WTC11 (cell line): ENCODE measurements at places on chromosomes 2 and 18.

GRCh38 chr2:187783446-187783845, 229.2 kb upstream of the TFPI start:
- no peak for DNase-seq

DNA sequence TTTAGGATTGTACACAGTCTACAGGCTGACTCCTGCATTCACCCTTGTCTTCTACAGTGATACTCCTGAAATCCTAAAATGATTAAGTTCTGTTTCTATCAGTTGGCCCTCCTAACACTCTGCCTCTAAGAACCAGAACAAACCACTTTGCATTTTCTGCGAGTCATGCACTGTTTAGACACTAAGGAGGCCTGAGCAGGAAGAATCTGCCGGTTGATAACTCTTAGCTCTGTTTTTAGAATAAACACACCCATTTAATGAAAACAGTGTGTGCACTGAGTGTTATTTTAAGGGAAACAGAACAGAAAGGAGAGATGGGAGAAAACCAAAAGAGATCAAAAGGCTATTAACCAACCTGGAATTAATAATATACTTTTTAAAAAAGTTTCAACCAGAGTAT, 22.9 kb upstream of the SSB start:
- DNase-seq = no peak

DNA sequence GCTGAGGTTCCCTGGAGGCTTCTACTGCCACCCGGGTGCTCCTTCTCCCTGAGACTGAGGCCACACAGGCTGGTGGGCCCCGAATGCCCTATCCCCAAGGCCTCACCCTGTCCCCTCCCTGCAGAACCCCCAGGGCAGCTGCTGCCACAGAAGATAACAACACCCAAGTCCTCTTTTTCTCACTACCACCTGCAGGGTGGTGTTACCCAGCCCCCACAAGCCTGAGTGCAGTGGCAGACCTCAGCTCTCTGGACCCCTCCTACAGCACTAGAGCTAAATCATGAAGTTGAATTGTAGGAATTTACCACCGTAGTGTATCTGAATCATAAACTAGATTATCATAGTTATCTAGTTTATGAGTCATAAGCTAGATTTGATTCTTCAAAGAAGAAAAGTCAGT, 7.3 kb upstream of the CENPA start:
- no peak for DNase-seq

- DNase-seq = peak; percentile 47
Observed at GRCh38 chr2:58553937-58554336, 312.8 kb upstream of the FANCL start.

DNA sequence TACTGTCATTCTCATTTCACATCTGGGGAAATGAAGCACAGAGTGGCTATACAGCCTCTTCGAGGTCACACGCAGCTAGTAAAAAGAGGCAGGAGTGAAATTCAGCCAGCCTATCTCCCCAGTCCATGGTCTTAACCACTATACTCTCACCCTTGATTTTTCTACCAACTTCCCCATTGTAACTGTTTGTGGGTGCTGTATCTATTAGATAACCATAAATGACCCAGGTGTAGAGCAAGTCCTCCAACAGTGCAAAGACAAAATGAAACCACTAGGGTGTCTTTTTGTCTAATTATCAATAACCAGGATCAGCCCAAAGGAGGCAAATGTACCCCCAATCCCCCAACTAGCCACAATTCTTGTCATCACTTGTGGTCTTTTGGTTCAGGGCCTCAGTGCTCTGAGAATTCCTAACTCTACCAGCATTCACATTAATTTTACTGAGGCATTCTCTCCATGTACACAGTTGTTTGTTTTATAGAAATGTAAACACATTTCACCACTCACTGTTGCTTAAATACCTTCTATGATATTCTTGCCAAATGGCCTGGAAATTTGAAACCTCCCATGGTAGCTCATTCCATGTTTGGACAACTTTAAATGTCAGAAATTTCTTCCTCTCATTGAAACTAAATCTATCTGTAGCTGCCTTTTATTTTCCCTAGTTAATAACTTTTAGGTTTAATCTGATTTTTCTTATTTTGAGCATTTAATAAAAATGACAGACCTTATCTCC, 58.7 kb downstream of the SLC40A1 start:
- no peak for DNase-seq

DNA sequence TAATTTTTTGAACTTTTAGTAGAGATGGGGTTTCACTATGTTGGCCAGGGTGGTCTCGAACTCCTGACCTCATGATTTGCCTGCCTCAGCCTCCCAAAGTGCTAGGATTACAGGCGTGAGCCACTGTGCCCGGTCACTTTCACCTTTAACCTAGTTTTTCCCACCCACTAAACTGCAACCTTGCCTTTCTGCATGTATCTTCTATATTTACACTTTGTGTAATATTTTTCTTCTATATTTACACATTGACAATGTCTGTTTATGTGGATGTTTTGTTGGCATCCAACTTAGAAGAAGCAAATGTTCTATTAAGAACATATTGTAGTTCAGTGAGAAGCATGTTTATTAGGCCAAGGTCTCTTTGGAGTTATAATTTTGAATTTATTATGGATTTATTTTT, 26.7 kb downstream of the SNRPD1 start:
- no peak for DNase-seq

DNA sequence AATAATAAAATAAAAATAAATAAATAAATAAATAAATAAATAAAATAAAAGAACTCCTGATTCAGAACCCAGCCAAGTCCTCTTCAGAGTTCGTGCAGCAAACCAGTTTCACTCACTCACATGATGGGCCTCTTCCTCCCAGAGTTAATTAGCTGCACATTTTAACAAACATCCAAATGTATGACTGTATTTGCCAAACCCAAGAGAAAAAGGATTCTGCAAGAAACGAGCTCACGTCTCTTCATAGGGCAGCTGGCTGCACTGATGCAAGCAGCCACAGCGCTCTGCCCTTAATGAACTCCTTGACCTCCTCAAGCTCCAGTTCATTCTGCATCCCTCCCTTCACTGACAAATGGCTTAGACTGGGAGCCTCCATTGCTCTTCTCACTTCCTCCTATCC, 55.1 kb downstream of the MREG start:
- no peak for DNase-seq
